Activated T-cell treated with anti-CD3 and anti-CD28 coated beads, Interleukin-2, amount 50 U/mL, for 72 hours (primary cell): ENCODE measurements at places on chromosomes 2 and 18. TPM values are rescaled to one million over a fixed set of nuclear protein-coding genes. Genes with fewer than 3 reads are reported as not detected.

The HOXD10 gene
- total RNA-seq: not detected

The MYL1 gene
- not detected for total RNA-seq

The DOK6 gene
- not detected for total RNA-seq

The PRKAG3 gene
- not detected for total RNA-seq

The ZNF516 gene
- 13.2 TPM for total RNA-seq

The AFF3 gene
- total RNA-seq: 2.6 TPM

The MFF gene
- total RNA-seq: 80.6 TPM

The BOLL gene
- 0.10 TPM for total RNA-seq

The TSGA10 gene
- total RNA-seq: 14.5 TPM
